Activated effector memory CD4-positive, alpha-beta T cell treated with anti-CD3 and anti-CD28 coated beads, Interleukin-2, amount 50 U/mL, for 16 hours (primary cell): ENCODE measurements at places on chromosomes 16 and 17.

DNA sequence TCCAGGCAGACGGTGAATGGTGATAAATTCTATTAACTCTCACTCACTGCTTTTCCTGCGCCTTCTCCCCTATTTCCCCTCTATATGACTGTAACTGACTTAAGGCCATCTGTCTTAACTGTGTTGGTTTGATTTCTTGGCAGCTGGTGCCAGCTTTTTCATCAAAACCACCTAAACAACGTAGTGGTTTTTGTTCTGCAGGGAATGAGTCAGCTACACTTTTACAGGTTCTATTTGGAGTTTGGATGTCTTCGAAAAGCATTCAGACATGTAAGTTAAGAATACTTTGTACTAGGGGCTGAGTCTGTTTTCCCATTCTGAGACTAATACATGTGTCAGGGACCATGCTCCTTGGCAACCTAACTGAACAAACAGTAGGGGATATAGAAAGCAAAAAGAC is 8.5 kb downstream of the REXO5 start:
- no peak for DNase-seq

GRCh38 chr16:85082173-85083050 is 29.9 kb downstream of the CIBAR2 start:
- no peak for DNase-seq

GRCh38 chr16:71282943-71283342 is 6.3 kb downstream of the CMTR2 start:
- no peak for DNase-seq

DNA sequence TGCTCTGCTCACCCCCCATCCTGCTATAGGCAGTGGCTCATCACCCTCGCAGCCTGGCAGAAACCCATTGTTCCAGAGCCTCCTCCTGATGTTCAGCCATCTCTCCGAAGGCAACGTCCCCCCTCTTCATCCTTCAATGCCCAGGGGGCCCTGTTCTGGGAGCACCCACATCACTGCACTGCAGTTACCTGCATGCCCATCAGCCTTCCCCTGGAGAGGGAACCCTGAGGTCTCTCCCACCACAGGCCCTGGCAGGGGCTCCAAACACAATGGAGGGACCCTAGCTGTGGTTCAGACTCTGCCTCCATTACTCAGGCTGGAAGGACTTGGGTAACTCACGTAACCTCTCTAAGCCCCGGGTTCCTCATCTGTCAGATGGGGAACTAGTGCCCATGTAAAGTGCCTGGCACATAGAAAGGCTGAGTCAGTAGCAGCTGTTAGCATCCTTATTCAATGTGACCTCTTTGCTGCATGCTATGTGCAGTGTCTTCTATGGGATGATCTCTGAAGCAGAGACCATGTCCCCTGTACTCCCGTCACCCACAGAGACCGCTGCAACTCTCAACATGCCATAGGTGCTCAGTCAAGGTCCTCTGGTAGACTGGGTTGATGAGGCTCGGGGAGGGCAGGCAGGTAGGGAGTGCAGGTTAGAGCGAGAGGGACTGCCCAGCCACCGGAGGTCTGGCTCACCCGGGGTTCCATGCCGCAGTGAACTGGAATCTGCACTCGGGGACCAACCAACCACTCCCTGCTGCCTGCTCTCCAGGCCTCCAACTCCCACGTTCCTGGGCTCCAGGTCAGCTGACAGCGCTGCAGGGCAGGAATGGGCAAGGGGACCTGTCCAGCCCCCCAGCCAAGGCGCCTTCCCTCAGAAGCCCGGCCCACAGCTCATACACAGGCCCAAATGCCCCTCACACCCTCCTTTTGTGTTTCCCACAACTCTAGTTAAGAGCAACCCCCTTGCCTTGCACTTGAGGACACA is 233.2 kb downstream of the ZNF423 start:
- DNase-seq, result no peak

DNA sequence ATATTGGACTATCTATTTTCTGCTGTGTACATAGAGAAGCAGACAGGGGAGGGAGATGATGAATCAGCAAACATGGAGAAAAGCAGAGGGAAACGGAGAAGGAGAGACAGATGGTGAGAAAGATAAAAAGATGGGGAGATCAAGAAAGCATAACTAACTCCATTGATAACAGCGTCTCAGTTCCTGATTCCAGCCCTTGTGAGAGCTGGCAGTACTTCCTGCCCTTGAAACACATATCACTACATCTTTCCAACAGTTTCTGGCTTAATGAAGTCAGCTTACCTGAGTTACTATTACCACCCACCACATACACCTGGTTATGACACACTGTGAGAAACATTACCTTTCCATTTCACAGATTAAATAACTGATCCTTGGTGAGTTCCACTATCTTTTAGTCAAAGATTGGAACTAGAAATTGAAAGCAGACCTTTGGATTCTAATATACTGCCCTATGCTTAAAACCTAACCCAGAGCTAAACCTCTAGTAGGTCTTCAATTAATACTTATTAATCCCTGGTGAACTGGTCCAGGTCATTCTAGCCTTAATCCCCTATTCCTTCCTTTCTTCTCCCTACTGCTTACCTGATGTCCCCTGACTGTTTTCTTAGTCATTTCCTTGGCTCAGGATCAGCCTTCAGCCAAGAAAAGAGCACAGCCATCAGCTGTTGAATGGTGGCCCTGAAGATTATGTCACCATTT is 346.6 kb upstream of the CCL2 start:
- no peak for DNase-seq
